ENCODE measurements at places on chromosomes 11 and 22. TPM values are rescaled to one million over a fixed set of nuclear protein-coding genes. Genes with fewer than 3 reads are reported as not detected.

GRCh38 chr11:60334005-60334620 is 7.1 kb downstream of the MS4A6E start:
- H3K36me3 ChIP-seq, result no peaks in the 10 kb centered on the region
- peaks cover 21% of the 10 kb centered on the region for H3K27me3 ChIP-seq

The ZNRF3 gene
- 0.58 TPM for total RNA-seq

- no peak overlapping the region for H3K4me3 ChIP-seq
- H3K4me1 ChIP-seq, result peaks cover 35% of the 10 kb centered on the region
- H3K27me3 ChIP-seq, result peaks cover 3% of the 10 kb centered on the region
- DNase-seq, result no peak
Observed at GRCh38 chr11:579830-580601, 3.7 kb downstream of the PHRF1 start.

GRCh38 chr22:20009018-20009491 is 7.6 kb downstream of the ARVCF start:
- no peak overlapping the region for H3K4me3 ChIP-seq
- peaks cover 4% of the 10 kb centered on the region for H3K4me1 ChIP-seq
- no peak overlapping the region for H3K27ac ChIP-seq
- peaks cover 7% of the 10 kb centered on the region for H3K27me3 ChIP-seq

The VWA5A gene
- total RNA-seq, result 7.0 TPM

DNA sequence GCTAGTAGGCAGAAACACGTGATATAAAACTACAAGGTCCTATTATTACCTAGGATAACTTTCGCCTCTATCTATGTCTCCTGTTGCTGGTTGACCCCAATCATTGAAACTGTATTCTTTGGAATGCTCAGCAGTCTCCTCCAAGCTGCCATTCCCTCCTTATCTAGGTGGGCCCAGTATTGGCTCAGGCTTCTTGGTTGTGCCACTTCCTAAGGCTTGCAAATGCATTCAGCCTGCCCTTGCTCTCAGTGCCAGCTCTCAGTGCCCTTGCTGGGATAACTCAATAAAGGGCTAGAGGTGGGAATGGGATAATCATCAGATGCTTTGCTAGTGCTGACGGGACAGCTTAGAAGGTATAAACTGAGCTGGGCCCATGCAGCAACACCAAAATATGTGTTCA is 13.6 kb downstream of the CD44 start:
- no peak overlapping the region for H3K27ac ChIP-seq
- H3K4me1 ChIP-seq, result peaks cover 92% of the 10 kb centered on the region
- DNase-seq, result no peak
- H3K36me3 ChIP-seq, result peaks cover 90% of the 10 kb centered on the region
- H3K27me3 ChIP-seq, result no peaks in the 10 kb centered on the region

DNA sequence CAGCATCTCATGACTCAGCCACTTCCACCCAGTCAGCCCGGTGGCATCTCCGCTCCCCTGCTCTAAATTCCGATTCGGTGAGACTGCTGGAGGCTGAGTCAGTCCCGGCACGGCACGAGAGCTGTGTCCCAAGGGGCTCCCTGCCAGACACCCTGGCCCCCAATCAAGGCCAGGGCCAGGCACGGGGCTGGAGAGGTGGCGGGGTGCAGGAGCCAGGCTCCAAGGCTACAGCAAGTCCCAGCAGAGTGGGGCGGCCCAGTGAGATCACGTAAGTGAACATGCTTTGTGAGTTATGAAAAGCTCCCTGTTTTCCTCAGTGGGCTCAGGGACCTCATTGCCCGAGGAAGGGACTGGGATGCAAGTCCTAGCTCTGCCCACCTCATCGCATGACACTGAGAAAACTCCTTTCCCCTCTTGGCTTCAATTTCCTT is 3.0 kb downstream of the C11orf68 start:
- H3K27ac ChIP-seq, result no peak overlapping the region
- H3K4me1 ChIP-seq, result peaks cover 34% of the 10 kb centered on the region
- no peaks in the 10 kb centered on the region for H3K27me3 ChIP-seq
- no peak overlapping the region for H3K4me3 ChIP-seq

DNA sequence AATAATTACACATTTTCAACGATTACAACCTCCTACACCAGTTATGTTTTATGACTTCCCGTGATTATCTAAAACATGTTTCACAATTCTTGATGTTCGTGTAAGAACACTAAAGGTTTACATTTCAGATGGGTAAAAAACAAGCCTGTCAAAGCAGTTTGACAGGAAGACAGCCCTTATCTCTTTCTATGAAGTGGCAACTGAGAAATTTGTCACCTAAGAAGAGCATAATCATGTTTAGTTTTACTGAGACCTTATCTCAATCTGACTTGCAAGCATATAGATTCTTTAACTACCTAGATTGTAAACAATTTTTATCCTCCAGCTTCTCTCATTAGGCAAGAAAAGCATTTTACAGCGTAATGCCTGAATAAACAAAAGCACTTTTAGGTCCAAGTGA is 218.4 kb upstream of the ZBED5 start:
- peaks cover 2% of the 10 kb centered on the region for H3K27me3 ChIP-seq
- no peaks in the 10 kb centered on the region for H3K36me3 ChIP-seq
- no peak overlapping the region for H3K27ac ChIP-seq
- H3K4me3 ChIP-seq, result no peak overlapping the region
- peaks cover 3% of the 10 kb centered on the region for H3K4me1 ChIP-seq

GRCh38 chr11:118870396-118871343 is 13.0 kb upstream of the CXCR5 start:
- peak overlapping the region; percentile 68 for H3K4me3 ChIP-seq
- peak overlapping the region; percentile 97 for H3K27ac ChIP-seq
- H3K27me3 ChIP-seq, result no peaks in the 10 kb centered on the region
- H3K36me3 ChIP-seq, result no peaks in the 10 kb centered on the region
- peaks cover 55% of the 10 kb centered on the region for H3K4me1 ChIP-seq
- DNase-seq, result peak; percentile 42

DNA sequence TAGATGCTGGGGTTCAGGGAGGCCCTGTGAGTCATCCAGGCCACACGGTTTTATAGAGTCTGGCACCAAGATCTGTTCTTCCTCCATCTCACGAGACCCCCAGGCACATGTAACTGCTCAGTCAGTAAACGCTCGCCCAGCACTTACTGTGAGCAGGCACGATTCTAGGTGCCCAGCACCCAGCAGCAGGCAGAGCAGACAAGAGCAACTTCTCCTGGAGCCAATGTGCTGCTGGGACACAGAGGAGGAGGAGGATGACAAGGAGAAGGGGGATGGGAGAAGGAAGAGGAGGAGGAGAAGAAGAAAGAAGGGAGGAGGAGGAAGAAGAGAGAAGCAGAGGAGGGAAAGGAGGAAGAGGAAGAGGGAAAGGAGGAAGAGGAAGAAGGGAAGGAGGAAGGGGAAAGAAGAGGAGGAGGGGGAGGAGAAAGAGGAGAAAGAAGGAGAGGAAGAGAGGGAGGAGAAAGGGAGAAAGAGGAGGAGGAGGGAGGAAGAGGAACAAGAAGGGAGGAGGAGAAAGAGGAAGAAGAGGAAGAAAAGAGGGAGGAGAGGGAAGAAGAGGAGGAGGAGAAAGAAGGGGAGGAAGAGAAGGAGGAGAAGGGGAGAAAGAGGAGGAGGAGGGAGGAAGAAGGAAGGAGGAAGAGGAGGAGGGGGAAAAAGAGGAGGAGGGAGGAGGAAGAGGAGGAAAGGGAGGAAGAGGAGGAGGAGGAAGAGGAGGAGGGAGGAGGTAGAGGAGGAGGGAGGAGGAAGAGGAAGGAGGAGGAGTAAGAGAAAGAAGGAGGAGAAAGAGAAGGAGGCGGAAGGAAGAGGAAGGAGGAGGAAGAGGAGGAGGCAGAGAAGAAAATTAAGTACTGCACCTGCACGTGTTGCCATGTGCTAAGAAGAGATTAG is 77.6 kb upstream of the RTL6 start:
- H3K4me1 ChIP-seq, result no peaks in the 10 kb centered on the region
- H3K27me3 ChIP-seq, result peaks cover 12% of the 10 kb centered on the region
- no peak overlapping the region for H3K27ac ChIP-seq
- no peak overlapping the region for H3K4me3 ChIP-seq
- H3K36me3 ChIP-seq, result no peaks in the 10 kb centered on the region

DNA sequence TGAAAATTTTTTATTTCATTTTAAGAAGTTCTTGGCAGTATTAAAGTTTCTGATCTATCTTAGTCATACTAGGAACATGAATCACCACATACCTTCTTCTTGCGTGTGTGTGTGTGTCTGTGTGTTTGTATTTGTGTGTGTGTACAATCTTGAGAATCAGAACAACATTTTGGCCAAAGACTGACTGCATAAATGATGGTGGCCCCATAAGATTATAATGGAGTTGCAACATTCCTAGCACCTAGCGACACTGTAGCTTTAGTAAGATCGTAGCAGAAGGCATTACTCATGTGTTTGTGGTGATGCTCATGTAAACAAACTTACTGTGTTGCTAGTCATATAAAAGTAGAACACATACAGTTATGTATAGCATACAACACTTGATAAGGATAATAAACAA is 205.4 kb downstream of the FAM76B start:
- H3K27ac ChIP-seq, result no peak overlapping the region
- DNase-seq, result no peak
- H3K27me3 ChIP-seq, result no peaks in the 10 kb centered on the region
- peaks cover 3% of the 10 kb centered on the region for H3K36me3 ChIP-seq

DNA sequence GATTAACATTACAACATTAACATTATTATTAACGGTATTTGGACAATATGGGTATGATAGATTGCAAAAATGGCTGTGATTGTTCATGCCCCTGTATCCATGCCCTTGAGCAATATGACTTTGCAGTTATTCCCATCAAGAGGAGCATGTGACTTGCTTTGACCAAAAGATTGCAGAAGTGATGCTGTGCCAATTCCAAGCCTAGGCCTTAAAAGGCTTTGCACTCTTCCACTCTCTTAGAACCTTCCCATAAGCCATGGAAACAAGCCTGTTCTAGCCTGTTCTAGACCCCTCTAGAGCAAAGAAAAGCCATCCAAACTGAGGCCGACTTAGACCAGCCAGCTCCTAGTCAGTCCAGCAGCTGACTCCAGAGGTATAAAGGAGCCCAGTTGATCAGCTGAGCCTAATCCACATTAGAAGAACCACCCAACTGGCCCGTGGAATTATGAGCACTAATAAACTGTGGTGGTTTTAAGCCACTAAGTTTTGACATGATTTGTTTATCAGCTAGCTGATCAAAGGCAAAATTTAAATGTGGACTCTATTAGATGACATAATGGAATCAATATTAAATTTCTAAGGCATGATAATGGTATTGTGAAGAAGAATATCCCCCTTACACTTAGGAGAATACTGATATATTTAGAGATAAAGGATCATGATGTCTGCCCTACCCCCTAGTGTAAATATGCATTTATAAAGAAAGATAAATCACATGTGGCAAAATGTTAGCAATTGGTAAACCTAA is 28.6 kb downstream of the RAB30 start:
- H3K4me1 ChIP-seq, result peaks cover 19% of the 10 kb centered on the region
- peaks cover 5% of the 10 kb centered on the region for H3K36me3 ChIP-seq
- DNase-seq, result no peak
- no peak overlapping the region for H3K4me3 ChIP-seq
- no peak overlapping the region for H3K27ac ChIP-seq

The FOLR1 gene
- not detected for total RNA-seq

DNA sequence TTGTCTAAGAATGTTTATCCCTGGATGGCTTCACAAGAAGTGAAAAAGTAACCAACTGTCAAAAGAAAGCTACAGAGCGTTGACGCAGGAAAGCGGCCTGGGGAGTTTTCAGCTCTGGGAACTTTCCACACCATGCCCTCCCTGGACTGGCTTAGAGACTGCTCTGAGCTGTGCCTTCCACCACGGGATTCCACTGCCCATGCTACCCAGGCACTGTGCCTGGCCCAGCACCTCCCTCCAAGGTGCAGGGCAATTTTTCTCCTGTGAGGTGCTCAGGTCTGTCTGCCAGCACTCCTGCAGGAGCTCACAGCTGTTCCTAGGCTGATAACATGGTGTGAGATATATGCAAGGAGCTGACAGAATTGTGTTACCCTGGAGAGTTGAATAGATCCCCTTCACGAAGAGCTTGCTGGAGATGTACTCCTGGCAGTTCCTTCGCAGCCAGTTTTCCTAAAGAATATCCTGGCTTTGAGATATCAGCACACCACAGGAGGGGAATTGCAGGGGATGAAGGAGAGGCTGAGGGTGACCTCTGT is 258.3 kb upstream of the B3GAT1 start:
- no peaks in the 10 kb centered on the region for H3K36me3 ChIP-seq
- no peak overlapping the region for H3K4me3 ChIP-seq
- DNase-seq, result no peak
- no peaks in the 10 kb centered on the region for H3K4me1 ChIP-seq
- no peak overlapping the region for H3K27ac ChIP-seq

DNA sequence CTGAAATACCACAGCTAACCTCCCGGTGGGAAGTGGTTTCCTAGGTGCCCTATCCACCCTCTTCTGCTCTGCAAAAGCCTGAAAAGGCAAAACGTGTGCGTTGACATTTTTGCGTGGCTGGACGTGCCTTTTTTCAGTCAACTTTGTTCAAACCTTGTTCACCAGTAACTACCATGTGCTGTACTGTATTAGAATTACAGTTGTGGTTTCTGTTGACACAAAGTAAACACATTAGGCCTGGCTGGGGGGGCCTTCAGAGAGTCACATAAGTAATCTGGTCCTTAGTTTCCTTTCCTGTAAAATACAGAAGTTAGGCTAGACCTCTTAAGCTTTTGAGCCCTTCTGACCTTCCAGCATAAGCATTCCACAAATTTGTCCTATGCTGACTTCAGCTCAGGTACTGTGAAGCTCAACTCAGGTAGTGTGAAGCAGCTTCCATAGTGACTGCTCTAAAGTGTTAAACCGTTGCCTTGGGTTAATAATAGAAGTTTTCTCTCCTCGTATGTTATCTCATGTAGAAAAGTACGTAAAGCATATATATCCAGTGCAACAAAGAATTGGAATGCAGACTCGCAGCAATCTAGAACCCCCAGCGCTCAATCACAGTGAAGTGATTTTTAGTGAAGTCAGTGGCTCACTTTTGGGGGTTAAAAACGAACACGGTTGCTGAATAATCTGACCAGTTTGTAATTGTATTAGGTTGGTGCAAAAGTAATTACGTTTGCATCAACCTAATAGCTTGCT is 1.8 kb downstream of the EWSR1 start:
- peak overlapping the region; percentile 84 for H3K27ac ChIP-seq
- DNase-seq, result peak; percentile 33
- H3K36me3 ChIP-seq, result peaks cover 79% of the 10 kb centered on the region
- H3K4me3 ChIP-seq, result peak overlapping the region; percentile 94
- no peaks in the 10 kb centered on the region for H3K27me3 ChIP-seq
